ENCODE measurements at places on chromosomes 6 and 20. TPM values are rescaled to one million over a fixed set of nuclear protein-coding genes. Genes with fewer than 3 reads are reported as not detected.

The LYRM2 gene
- total RNA-seq = 31.6 TPM

DNA sequence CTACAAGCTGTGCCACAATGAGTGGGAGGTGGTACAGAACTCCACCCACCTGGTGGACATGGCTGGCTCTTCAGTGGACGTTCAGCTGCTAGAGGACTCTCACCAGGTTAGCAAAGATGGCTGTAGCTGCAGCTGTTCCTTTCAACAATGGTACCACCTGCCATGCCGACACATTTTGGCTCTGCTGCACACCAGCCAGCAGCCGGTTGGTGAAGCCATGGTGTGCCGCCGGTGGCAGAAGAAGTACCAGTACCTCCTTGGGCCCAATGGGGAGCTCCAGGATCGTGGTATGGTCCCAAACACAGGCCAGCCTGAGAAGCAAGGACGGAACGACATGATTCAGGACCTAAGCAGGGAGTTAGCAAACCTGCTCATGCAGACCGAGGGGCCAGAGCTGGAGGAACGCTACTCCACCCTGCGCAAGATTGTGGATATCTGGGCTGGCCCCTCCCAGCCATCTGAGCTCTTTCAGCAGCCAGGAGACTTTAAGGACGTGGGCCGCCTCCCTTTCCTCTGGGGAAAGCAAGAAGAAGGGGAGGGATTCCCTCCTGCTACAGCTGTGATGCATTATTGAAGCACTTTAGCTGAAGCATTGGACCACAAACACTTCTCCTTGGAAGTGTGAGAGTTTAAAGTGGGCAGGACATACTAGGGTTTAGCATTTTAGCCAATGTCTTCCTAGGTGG, 2.8 kb upstream of the ZSWIM1 start:
- DNase-seq = no peak

GRCh38 chr6:1820165-1820564, 210.4 kb downstream of the FOXC1 start:
- no peak for DNase-seq

DNA sequence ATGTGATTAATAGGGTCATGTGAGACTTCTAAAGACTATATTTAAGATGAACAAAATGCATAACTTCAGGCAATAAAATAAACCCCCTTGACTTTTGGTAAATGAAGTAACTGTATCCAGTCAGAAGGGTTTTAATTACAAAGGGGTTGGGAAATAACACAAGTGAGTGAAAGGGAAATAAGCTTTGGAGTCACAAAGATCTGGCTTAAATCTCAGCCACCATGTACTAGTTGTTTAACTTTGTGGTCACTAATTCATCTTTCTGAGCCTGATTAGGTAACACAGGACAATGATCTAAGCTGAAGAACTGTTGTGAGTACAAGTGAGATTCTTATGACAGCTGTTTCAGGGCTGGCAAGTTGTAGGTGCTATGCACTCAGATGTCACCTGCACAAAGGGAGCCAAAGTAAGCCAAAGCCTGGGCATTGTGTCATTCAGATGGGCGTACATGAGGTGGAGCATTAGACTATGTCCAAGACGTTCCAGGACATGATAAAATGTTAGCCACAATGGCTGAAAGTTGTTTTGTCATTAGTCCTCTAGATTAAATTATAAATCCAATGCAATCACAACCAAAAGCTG, 13.8 kb downstream of the TOMM34 start:
- no peak for DNase-seq

- DNase-seq = no peak
Measured at GRCh38 chr6:108453601-108454185, 107.0 kb upstream of the FOXO3 start.

- peak; percentile 35 for DNase-seq
Measured at GRCh38 chr6:3022765-3023662, 23.3 kb downstream of the NQO2 start.

GRCh38 chr6:104400844-104401243, 458.9 kb downstream of the HACE1 start:
- DNase-seq = no peak

The SUMO4 gene
- total RNA-seq = 2.3 TPM

- no peak for DNase-seq
Measured at GRCh38 chr6:96301023-96301422, 220.6 kb upstream of the UFL1 start.

DNA sequence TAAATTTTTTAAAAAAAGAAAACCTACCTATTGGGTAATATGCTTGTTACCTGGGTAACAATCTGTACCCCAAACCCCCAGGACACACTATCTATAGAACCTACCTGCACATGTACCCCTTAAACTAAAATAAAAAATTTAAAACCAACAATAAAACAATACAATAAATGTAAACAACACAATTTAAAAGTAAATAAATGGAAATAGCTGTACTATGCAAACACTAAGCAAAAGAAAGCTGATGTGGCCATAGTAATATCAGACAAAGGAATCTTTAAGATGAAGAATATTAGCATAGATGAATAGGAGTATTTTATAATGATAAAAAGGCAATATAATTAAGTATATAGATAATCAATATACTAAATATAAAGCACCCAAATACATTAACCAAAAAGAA, 50.3 kb downstream of the ROS1 start:
- no peak for DNase-seq

DNA sequence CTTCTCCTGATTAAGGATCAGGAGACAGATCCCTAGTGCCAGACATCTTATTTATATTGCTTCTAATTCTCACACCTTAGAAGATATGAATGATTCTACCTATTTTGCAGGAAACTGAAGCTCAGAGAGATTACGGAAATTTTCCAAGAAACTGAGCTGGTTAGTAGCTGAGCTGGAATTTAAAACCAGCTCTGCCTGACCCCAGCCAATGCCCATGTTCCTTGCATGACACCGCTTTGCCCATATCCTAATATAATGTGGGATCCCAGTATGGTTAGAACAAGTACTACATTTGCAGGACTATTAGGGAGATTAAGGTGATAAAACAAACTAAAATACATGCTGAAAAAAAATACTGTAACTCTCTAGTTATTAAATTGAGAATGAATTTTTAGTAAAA, 1.9 kb downstream of the TMEM30A start:
- DNase-seq = no peak

The MYLK2 gene
- total RNA-seq = 0.36 TPM

The MYCT1 gene
- not detected for total RNA-seq

The SDCBP2 gene
- total RNA-seq = 3.9 TPM

GRCh38 chr20:64056889-64057627, 5.9 kb upstream of the TCEA2 start:
- DNase-seq = peak; percentile 44

The WFDC10B gene
- total RNA-seq = not detected

The MEP1A gene
- total RNA-seq = not detected

DNA sequence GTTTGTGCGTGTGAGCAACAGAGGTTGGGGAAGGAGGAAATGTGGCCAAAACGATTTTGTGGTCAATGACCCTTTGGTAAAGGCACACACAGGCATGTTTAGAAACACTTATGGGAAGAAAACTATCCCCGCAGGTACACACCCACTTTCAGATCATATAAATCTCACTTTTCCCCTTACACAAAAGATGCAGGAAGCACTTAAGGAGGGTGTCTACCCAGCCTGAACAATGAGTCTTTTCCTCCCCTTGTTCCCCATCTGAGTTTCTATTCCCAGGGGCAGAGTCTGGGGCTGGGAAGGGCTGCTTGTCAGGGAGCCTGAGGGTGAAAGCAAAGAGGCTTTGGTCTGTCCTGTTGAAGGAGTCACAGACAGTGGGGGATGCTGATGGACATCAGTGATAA, 193.2 kb upstream of the SALL4 start:
- no peak for DNase-seq

DNA sequence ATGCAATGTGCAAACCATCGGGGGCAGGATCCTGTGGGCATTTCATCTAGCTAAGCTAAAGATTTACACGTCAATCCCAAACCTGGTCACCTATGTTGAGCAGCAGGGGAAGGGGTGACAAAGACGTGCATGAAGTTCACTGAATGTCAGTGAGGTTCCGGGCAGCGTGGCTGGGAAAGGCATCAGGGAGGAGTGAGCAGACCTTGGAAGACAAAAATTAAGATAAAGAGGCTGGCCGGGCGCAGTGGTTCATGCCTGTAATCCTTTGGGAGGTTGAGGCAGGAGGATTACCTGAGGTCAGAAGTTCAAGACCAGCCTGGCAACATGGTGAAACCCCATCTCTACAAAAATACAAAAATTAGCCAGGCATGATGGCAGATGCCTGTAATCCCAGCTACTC, 126.1 kb downstream of the PREX1 start:
- DNase-seq = no peak

Measured in activated naive CD8-positive, alpha-beta T cell treated with anti-CD3 and anti-CD28 coated beads for 36 hours (primary cell).